ENCODE measurements at places on chromosomes 11 and 22.
A peak's percentile ranks its signal among the peaks of the same experiment; 100 is the strongest.

- H3K36me3 ChIP-seq, result no peaks in the 10 kb centered on the region
- no peak overlapping the region for H3K27ac ChIP-seq
- no peaks in the 10 kb centered on the region for H3K27me3 ChIP-seq
- no peak overlapping the region for H3K4me3 ChIP-seq
Measured at GRCh38 chr22:32733923-32734514, 67.5 kb upstream of the TIMP3 start.

- H3K4me1 ChIP-seq, result no peaks in the 10 kb centered on the region
- H3K27ac ChIP-seq, result no peak overlapping the region
- no peak for DNase-seq
- no peaks in the 10 kb centered on the region for H3K27me3 ChIP-seq
Measured at GRCh38 chr22:42604403-42604802, 10.3 kb downstream of the POLDIP3 start.

- H3K4me1 ChIP-seq, result no peaks in the 10 kb centered on the region
- no peaks in the 10 kb centered on the region for H3K36me3 ChIP-seq
- H3K27me3 ChIP-seq, result no peaks in the 10 kb centered on the region
- DNase-seq, result no peak
- H3K4me3 ChIP-seq, result no peak overlapping the region
Measured at GRCh38 chr11:8706673-8707432, 24.3 kb downstream of the RPL27A start.

DNA sequence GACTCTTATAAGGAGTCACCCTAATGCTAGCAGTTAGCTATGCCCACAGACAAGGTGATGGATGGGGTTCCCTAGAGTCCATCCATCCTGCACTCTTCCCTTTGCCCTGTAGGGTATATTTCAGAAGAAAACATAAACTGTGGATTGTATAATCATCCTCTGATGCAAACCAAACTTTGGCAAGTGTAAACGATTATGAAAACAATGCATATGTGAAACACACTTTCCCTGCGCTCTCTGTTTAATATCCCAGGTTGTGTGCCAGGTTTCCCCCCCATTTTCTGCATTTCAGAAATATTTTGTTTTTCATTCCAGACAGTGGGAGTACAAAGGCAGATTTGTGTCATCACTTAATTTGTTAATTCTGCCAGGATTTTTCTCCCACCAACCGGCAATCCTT, 110.0 kb downstream of the LDLRAD3 start:
- no peaks in the 10 kb centered on the region for H3K27me3 ChIP-seq
- no peaks in the 10 kb centered on the region for H3K36me3 ChIP-seq
- no peak overlapping the region for H3K27ac ChIP-seq
- H3K4me3 ChIP-seq, result no peak overlapping the region
- DNase-seq, result no peak

DNA sequence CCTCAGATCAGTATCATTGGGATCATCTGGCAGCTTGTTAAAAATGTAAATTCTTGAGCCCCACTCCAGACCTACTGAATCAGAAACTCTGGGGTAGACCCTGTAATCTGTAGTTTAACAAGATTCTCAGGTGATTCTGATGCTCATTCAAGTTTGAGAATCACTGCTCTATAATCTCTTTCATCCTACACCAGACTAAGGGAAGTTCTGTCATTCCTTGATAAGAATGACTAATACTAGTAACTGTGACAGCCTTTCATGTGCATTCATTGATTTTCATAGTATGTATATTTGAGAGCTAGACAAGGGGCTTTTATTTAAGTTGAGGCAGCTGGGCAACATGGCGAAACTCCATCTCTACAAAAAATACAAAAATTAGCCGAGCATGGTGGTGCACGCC, 30.0 kb downstream of the NAT10 start:
- no peak overlapping the region for H3K27ac ChIP-seq
- H3K4me3 ChIP-seq, result no peak overlapping the region
- no peak for DNase-seq
- H3K27me3 ChIP-seq, result no peaks in the 10 kb centered on the region
- H3K4me1 ChIP-seq, result no peaks in the 10 kb centered on the region

DNA sequence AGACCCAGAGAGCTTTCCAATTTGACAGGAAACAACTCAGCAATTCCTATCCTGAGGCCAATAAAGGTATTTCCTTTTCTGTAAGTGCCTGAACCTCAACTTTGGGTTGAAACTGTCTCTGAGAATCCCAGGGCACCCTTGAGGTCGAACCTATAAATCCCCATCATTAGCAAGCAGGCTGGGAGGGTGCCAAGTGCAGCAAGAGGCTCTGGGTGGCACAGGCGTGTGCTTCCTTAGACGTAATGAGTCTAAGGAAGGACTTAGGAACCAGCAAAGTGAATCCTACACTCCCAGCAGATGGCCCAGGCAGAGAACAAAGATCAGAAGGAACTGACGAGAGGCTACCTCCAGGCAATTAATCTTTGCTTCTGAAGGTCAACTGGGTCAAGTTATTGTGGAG, 234.3 kb upstream of the NARS2 start:
- peaks cover 26% of the 10 kb centered on the region for H3K4me1 ChIP-seq
- no peaks in the 10 kb centered on the region for H3K27me3 ChIP-seq
- no peak overlapping the region for H3K4me3 ChIP-seq
- no peaks in the 10 kb centered on the region for H3K36me3 ChIP-seq
- peak; percentile 18 for DNase-seq

DNA sequence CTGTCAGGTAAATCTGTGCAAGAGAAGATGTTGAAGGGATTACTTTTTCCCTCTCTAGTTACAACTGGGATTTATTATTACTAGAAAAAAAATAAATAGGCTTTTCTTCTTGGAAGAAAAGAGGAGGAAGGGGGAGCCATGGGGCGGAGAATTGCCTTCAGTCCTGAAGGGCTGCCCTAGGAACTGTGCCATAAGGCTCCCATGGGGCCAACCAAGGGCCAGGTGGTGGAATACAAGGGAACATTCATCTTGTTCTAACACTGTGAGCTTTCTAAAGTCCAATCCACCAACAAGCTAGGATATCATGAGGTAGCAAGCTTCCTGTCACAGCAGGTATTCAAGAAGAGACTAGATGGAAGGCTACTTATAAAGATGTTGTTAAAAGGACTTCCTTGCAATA, 24.8 kb upstream of the NRIP3 start:
- DNase-seq, result no peak

DNA sequence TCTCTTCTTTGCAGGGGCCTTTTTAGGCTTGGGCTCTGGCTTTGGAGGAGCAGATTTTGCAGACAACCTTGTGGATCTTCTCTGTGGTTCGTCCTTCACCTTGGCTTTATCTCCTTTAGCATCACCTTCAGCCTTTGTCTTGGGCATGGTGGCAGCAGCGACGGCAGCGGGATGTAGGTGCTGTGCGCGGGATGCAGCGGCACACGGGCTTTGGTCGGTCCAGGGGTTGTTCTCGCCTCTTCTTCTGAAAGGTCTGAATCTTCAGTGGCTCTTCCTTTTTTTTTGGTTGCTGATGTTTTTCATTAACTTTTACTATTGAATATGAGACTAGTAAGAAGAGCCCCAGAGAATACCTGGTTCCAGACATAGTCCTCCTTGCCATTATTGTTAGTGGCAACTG, 10.0 kb downstream of the MEI1 start:
- H3K27me3 ChIP-seq, result no peaks in the 10 kb centered on the region
- no peak overlapping the region for H3K4me3 ChIP-seq
- DNase-seq, result no peak
- no peaks in the 10 kb centered on the region for H3K36me3 ChIP-seq

- DNase-seq, result no peak
- H3K27me3 ChIP-seq, result no peaks in the 10 kb centered on the region
- H3K36me3 ChIP-seq, result no peaks in the 10 kb centered on the region
- H3K27ac ChIP-seq, result no peak overlapping the region
Measured at GRCh38 chr22:46795845-46796565, 33.6 kb downstream of the TBC1D22A start.

GRCh38 chr11:45563171-45563570, 102.3 kb downstream of the CHST1 start:
- H3K27ac ChIP-seq, result no peak overlapping the region
- no peaks in the 10 kb centered on the region for H3K4me1 ChIP-seq
- H3K36me3 ChIP-seq, result no peaks in the 10 kb centered on the region
- no peak for DNase-seq

DNA sequence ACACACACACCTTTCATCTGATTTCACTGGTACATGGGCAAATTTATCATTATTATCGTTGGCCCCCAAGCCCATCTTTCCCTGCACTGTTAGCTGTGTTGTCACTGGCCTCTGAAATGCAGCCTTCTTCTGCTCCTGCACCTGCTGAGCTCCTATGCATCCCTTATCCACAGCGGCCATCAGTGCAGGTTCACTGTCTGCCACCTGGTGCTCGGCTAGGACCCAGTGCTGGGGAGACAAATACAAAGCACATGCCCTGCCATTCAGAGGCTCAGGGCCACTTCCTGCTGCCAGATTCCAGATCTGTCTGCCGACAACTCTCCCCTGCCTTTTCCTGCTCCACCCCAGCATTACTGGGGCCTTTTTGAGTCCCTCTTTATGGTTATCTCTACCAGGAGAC, 1205.4 kb downstream of the TBC1D22A start:
- H3K36me3 ChIP-seq, result no peaks in the 10 kb centered on the region
- H3K27ac ChIP-seq, result no peak overlapping the region
- H3K4me3 ChIP-seq, result no peak overlapping the region
- H3K4me1 ChIP-seq, result no peaks in the 10 kb centered on the region

- H3K4me1 ChIP-seq, result peaks cover 29% of the 10 kb centered on the region
- no peak for DNase-seq
- no peaks in the 10 kb centered on the region for H3K27me3 ChIP-seq
- no peak overlapping the region for H3K27ac ChIP-seq
- no peak overlapping the region for H3K4me3 ChIP-seq
Measured at GRCh38 chr11:96314326-96315020, 28.5 kb downstream of the MAML2 start.

DNA sequence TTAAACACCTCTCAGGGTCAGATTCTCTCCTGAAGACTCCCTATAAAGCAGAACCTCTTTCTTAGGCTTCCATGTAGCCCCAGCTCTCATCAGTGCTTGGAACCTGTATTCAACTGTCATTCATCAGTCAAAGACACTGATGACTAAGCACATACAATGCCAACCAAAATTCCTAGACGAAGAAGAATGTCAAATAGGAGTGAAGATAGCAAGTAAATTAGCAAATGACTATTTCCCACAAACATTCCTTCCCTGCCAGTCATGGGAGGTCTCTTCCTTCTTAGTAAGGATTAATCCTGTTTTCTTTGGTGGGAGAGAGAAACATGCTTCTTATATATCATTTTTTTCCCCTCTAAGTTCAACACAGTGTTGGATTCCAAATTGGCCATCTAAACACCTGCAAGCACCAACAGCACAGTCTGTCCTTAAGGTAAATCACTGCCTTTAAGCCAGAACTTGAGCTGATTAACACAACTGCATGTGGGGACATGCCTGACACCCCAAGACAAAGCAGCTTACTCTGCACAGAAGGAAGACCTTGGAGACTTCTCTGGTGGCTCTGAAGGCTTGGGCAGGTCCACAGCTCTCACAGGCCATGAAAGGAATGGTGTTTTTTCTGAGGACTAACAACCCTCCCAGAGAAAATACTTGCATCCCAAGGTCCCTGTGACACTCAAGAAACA, 47.5 kb upstream of the ME3 start:
- H3K27me3 ChIP-seq, result no peaks in the 10 kb centered on the region
- H3K4me3 ChIP-seq, result no peak overlapping the region
- no peaks in the 10 kb centered on the region for H3K36me3 ChIP-seq
- no peak overlapping the region for H3K27ac ChIP-seq

DNA sequence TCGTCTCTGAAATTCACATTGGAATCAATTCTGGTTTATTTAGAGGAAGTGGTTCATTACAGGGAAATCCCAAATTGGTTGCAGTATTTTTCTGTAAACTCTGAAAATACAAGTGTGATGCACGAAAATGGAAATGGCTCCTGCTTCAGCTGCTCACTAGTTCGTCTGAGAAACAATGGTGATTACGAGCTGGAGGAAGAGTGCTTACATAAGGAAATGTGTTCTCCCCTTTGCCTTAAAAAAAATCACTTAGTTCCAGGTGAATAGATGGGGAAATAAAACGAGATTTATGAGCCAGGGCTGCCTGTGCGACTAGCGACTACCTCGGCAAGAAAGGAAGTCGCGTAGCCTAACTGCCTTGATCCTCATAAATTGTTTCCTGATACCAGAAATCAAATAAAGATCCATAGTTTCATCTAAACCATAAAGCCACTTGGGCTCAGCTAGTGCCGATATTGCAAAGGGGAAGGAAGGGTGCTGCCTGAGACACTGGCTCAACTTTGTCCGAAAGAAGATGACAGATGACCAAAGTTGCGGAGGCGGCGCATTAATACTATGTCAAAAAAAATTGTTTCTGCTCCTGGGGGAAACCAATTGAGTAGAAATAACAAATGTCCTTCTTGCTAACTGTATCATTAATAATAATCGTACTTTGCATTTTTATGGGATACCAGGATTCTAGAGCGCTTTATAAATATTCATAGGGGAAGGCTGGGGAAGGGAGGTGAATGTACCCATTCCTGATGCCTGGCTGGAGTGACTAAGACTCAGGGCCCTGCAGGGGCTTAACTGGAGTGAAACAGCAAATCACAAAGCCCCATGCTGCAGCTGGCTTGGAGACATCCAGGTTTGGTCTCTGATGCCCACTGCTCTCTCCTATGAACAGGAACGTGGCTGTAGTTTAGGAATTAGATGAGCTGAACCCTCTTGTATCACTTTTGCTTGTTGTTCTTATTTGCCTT, 185.7 kb downstream of the BLID start:
- no peak overlapping the region for H3K27ac ChIP-seq
- no peaks in the 10 kb centered on the region for H3K4me1 ChIP-seq
- H3K36me3 ChIP-seq, result no peaks in the 10 kb centered on the region
- no peak for DNase-seq
- no peak overlapping the region for H3K4me3 ChIP-seq

DNA sequence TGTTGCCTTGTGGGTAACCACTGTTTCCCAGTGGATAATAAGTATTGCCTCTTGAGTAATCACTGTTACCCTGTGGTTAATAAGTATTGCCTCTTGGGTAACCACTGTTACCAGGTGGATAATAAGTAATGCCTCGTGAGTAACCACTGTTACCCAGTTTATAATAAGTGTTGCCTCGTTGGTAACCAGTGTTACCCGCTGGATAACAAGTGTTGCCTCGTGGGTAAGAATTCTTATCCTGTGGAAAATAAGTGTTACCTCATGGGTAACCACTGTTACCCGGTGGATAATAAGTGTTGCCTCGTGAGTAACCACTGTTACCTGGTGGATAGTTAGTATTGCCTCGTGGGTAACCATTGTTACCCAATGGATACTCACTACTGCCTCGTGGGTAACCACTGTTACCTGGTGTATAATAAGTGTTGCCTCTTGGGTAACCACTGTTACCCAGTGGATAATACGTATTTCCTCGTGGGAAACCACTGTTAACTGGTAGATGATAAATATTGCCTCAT, 24.1 kb upstream of the NXPE4 start:
- H3K27me3 ChIP-seq, result no peaks in the 10 kb centered on the region
- DNase-seq, result no peak
- H3K4me1 ChIP-seq, result no peaks in the 10 kb centered on the region
- no peaks in the 10 kb centered on the region for H3K36me3 ChIP-seq

- no peaks in the 10 kb centered on the region for H3K36me3 ChIP-seq
- no peaks in the 10 kb centered on the region for H3K27me3 ChIP-seq
- no peak overlapping the region for H3K4me3 ChIP-seq
- H3K4me1 ChIP-seq, result peaks cover 49% of the 10 kb centered on the region
- no peak overlapping the region for H3K27ac ChIP-seq
Measured at GRCh38 chr11:115933564-115933963, 429.3 kb upstream of the CADM1 start.
